ENCODE measurements at places on chromosomes 11 and 22. TPM values are rescaled to one million over a fixed set of nuclear protein-coding genes. Genes with fewer than 3 reads are reported as not detected.

- DNase-seq: no peak
These were observed 4.0 kb downstream of the NLRP6 start for GRCh38 chr11:282171-282570.

DNA sequence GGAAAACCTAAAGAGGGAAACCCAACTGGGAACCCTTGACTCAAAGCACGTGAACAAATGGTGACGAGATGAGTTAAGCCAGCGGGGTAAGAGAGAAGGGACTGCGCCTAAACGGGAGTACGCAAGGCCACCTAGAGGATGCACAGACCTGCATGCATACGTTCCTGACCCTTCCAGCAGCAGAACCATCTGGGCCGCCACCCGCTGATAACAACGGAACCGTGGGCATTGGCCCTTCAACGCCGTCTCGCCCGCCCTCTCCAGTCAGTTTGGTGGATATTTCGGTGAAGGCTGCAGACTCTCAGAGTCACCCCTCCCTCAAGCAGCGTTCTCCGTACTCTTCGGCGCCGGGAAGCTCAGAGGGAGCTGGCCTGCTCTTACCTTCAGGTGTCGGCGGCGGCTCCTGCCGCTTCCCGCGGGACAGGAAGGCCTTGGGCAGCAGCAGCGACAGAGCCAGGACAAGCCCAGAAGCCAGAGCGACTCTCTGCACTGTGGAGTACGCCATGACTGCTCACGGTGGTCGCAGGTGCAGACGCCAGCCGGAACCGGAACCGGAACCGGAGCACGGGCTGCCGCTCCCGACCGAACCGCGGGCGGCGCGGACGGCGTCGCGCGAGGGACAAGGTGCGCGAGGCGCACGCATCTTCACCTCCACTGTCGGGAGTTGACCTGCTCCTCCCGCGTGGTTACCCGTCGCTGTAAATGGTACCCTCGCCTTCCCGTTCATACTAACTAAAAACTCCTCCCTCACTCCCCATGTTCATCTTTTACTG is at the start of gene RIC3:
TSS of gene RIC3 (minus strand) at position 541 of the 773 bp plus-strand sequence. CDS start at position 505, 36 bp downstream.
- DNase-seq: no peak

- peak; percentile 51 for DNase-seq
These were observed 925 bp upstream of the KCNJ11 start for GRCh38 chr11:17389211-17389956.

DNA sequence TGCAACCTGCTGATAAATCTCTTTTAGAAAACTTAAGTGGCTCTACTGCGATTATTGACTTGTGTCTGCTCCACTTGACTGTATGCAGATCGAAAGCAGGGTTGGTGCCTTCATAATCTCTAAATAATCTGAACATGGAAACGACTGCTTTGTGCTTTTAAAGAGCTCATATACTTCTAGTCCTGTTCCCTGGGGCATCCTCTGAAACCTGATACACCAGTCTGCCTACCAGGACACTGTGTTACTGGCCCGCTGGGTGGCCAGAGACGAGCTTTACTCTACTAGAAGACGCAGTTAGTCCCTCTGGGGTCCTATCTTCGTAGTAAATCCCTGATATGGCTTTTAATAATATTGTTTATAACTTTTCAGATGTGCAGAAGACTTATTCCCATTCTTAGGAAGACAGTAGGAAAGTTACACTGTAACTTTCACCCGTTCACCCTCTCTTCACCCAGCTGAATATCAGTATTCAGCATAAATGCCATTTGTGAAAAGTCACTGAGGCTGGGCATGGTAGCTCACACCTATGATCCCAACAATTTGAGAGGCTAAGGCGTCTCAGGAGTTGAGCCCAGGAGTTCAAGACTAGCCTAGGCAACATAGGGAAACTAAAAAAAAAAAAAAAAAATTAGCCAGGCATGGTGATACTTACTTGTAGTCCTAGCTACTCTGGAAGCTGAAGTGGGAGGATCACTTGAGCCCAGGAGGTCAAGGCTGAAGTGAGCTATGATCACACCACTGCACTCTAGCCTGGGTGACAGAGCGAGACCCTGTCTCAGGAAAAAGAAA is 9.0 kb upstream of the HTR3B start:
- no peak for DNase-seq

- no peak for DNase-seq
These were observed 821 bp downstream of the CELF1 start for GRCh38 chr11:47552056-47552565.

DNA sequence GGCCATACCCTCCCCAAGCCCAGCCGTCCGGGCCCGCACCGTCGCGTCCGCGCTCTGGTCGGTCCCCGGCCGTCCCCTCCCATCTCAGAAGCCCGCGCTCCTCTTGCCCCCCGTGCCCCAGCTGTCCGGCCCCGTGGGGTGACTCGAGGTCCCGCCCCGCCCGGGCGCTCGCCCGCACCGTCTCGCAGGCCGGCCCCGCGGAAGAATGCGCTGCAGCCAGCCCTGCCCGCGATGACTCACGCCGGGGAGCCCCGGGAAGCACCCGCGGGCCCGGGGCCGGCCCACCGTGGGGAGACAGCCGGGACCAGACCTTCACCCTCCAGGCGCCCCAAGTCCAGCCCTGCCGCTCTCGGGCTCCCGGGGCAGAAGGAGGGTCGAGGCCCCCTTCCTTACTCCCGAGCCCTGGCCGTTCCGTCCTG is 320 bp upstream of the PHLDA2 start:
- no peak for DNase-seq

DNA sequence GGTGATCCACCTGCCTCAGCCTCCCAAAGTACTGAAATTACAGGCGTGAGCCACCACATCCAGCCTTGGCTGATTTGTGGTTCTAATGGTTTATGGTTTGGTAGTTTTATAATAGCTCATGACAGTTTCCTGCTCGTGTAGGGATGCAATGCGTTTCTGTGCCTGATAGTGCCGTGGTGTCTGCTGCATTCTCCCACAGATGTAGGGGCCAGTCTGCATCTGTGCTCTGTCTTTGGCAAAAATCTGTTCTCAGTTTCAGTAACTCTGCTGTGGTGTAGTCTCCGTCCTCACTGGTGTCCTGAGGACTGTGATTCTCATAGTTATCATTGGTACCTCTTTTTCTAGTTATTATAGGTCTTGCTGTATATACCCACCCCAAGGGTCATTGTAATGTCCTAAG is 16.3 kb downstream of the ST14 start:
- DNase-seq: no peak

GRCh38 chr22:26990503-26991189 is 333.3 kb downstream of the MIAT start:
- DNase-seq: no peak

DNA sequence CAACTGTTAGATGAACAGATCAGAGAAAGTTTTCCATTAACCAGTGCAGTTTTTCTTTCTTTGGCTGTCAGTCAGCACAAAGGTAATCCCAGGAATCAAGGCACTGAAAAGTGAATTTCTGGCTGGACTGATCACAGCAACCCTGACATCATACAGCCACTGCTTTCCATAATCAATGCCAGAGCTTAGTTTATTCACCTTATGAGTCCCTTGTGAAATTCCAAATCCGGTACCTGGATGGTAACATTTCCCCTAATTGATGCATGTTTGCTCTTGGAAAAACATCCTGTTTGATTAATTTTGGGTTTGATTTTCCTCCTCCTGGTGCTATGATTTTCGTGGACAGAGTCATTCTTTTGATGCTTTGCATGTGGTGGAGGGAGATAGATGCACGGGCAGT is 319.8 kb downstream of the INSC start:
- DNase-seq: no peak

- DNase-seq: no peak
These were observed 9.2 kb upstream of the FGF3 start for GRCh38 chr11:69828276-69828970.

Gene TSPAN18
- 47.8 TPM for polyA plus RNA-seq

Gene BLID
- polyA plus RNA-seq: not detected

Gene MYBPC3
- polyA plus RNA-seq: not detected

Gene C22orf42
- not detected for polyA plus RNA-seq

Gene DRICH1
- polyA plus RNA-seq: 2.2 TPM
